NCI-H1417 treated with DMSO at 0.1 percent for 48 hours (cell line): ENCODE measurements at places on chromosomes 2 and 18.

- DNase-seq, result no peak
These were observed 46.0 kb downstream of the ACAA2 start for GRCh38 chr18:49767111-49768050.

GRCh38 chr2:38671946-38672345 is 6.0 kb downstream of the GALM start:
- no peak for DNase-seq

DNA sequence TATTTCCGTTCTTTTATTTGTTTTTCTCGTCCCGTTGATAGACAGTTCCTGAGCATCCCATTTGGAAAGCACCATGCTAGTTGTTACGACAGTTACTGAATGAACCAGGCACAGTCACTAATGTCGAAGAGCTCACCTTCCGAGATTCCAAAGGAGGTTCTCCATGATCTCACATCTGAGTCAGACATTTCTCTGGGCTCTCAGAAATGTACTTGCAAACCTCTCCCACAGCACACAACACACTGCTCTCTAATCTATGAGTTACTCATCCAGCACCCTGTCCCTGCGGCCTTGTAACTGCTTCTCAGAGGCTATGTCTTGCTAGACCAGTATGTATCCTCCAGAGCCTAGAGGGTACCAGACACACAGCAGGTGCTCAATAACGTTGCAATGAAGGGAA is 174.7 kb downstream of the DNER start:
- no peak for DNase-seq

- DNase-seq, result no peak
These were observed 24.5 kb upstream of the LCLAT1 start for GRCh38 chr2:30422444-30423040.

GRCh38 chr2:11746807-11747459 is 501 bp downstream of the LPIN1 start:
- DNase-seq, result no peak

- DNase-seq, result no peak
These were observed 31.2 kb downstream of the GULP1 start for GRCh38 chr2:188322569-188323551.

- DNase-seq, result no peak
These were observed 81.5 kb downstream of the DIS3L2 start for GRCh38 chr2:232042911-232043574.

DNA sequence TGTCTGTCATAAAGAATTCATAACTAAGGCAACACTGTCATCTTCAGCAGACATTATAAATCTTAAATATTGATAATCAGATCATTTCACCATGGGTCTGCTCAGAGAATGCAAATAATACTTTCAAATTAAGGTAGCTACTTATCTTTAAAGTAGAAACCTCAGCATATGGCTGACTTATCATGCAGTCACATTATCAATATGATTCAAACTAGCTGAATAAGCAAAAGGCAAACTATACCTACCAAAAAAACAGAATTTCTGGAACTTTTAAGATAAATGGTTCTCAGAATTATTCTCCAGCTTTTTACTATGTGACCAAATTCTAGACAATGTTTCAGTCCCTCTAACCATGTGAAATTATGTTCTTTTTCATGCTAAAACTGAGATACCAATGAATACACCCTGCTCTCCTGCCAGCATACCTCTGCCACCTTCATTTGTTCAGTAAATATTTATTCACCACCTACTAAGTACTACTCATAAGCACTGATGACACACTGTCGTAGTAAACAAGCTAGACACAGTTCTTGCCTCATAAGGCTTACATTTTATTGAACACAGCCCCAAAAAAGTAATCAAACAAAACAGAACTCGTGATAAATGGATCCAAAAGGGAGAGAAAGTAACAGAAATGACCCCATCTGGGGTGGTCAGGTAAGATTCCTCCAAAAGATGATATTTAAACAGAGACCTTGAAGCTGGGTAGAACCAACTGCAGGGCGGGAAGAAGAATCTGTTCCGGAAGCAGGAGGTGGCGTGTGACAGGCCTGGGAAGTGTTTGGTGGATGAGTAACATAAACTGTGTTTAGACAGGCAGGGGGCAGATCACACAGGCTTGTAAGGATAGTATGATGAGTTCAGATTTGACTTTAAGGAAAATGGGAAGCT is 17.7 kb downstream of the SPIRE1 start:
- no peak for DNase-seq

DNA sequence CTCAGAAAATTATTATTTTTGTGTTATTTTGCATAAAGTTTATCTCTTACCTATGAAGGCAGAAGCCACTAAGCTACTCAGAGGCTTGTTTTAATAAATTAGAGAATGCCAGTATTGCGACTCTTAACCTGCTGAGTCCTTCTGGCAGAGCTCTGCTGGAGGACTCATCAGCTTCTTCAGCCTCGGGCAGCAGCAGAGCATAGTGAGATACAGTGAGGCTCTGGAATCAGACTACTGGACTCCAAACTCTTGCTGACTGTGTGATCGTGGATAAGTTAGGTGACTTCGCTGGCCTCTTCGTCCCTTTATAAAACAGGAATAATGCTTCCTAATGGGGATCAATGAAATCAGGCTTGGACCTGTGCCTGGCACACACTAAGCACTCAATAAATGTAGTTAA is 1.7 kb downstream of the PTRHD1 start:
- DNase-seq, result no peak

DNA sequence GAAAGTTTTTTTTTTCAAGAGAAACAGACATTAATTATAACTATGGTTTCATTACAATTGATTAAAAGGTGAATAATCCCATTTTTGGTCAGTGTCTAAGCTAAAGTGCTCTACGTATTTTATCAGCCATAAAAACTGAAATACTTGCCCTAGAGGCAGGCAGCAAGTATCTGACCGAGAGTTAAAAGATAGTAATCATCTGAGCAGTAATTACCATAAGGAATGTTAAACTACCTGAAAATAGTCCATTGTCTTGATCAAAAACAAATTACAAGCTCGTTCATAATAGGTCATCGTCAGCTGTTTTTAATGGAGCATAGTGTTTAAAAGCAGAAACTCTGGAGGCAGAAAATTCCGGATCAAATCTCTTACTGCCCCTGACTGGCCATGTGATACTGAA is 105.7 kb upstream of the ZEB2 start:
- DNase-seq, result no peak

- DNase-seq, result no peak
These were observed 28.0 kb upstream of the EFEMP1 start for GRCh38 chr2:55951533-55951932.

DNA sequence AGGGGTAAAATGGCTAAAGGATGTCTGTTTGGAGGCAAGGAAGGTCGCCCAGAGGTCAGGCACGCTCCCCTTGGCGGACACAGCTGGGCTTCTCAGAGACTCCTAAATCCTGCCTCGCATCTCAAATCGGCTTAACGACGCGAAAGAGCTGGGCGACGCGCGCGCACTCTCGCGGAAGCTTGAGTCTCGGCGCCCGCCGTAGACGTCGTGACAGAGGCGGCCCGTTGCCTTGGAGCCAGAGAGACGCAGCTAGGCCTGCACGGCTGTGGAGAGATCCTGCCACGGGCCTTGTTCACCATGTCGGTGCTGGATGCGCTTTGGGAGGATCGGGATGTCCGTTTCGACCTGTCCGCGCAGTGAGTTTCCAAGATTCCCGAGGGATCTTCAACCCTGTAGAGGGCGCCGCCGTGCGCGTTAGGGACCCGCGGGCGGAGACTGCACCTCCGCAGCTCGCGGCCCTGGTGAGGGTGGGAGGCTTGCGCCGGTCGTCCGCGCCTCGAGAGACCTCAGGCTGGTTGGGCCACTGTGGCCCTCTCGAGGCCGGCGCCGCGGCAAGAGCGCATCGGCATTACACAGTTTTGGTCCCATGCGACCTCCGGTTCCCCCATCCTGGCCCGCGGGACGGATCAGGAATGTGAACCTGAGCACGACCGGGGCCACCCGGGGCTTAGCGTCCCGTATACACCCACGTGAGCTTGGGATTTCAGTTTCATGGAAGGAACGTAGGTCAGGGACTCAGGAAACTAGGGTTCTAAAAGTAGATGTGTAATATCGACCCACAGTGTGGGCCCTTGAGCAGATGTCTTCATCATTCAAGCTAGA is at the start of gene BBS5:
Gene BBS5 (plus strand): TSS at position 238 of the 822 bp plus-strand sequence. CDS start 60 bp downstream, at position 298.
- no peak for DNase-seq

DNA sequence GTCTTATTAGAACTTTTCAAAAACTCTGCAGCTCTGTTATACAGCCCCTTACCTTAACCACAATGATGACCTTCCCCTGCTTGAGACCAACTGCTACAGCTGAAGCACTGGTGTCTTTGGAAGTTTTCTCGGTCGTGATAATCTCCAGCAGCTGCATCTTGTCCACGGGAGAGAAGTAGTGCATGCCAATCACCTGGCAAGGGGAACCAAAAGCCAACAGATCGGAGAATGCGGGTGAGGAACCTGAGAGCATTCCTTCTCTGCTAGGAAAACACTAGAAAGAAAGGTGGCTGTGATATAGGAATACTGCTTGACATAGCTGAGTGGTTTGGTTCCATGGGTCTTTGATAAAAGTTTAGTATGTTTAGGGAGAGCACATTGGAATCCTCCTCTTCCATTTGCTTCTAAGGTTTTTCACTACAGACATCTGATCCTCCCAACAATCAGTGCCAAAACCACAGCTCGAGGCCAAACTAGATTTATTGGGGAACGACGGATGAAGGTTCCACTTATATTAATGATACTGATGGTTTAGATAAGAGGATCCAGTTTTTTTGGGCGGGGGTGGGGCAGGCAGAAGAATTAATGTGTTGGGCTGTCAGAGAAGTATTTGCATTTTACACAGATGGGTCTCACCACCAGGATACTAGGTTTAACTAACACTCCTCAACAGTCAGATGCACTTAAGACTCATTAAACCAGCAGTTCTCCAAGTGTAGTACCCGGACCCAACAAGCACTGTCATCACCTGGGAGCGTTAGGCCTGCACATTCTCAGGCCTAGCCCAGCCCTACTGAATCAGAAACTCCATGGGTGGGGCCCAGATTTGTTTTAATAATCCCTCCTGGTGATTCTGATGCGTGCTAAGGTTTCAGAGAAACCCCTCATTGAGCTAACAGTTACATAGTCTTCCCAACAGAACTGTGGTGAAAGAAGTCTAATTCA is 22.4 kb downstream of the GAREM2 start:
- DNase-seq, result no peak

DNA sequence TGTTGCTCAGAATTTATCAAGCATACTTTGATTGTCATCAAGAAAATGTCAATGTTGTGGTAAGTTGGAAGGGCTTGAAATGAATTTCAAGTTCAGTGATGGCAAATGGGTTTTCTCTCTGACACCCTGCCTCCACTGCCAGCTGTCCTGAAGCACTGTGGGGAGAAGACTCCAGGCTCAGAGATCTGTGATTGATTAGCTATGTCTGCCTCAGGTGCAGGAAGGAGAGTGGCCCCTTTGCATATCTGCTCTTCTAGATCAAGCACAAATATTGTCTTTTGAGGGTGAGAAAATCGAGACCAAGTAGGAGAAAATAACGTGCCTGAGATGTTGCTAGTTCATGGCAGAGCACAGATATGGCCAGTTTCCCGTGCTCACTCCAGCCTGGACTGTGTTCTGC is 178.8 kb upstream of the GLI2 start:
- DNase-seq, result no peak
